ENCODE measurements at places on chromosomes 12 and 14. TPM values are rescaled to one million over a fixed set of nuclear protein-coding genes. Genes with fewer than 3 reads are reported as not detected.

AQP2 gene
- not detected for total RNA-seq

CTSG gene
- total RNA-seq: not detected

ANKLE2 gene
- total RNA-seq: 148 TPM

RNF31 gene
- total RNA-seq: 114 TPM

NTF3 gene
- total RNA-seq: not detected

LRTM2 gene
- not detected for total RNA-seq

SLC2A14 gene
- 4.0 TPM for total RNA-seq

DAO gene
- not detected for total RNA-seq

LTB4R2 gene
- total RNA-seq: 10.1 TPM

CLEC4D gene
- total RNA-seq: not detected

CYP46A1 gene
- 0.10 TPM for total RNA-seq

CEBPE gene
- 0.37 TPM for total RNA-seq

CCDC85C gene
- total RNA-seq: 4.5 TPM

PRB2 gene
- total RNA-seq: not detected

MGST1 gene
- total RNA-seq: not detected

PLCZ1 gene
- not detected for total RNA-seq

NFKBIA gene
- 308 TPM for total RNA-seq

CFAP251 gene
- total RNA-seq: 1.6 TPM

TMEM30B gene
- 0.20 TPM for total RNA-seq

PRH1 gene
- 39.7 TPM for total RNA-seq

RNU4-1 gene
- 3,426 TPM for total RNA-seq

FAR2 gene
- total RNA-seq: not detected

COX8C gene
- not detected for total RNA-seq

CCDC38 gene
- 1.00 TPM for total RNA-seq

TOMM20L gene
- total RNA-seq: 0.70 TPM

COX6A1 gene
- 132 TPM for total RNA-seq

Measured in B cell (primary cell).